ENCODE measurements at places on chromosomes 5 and 9.

DNA sequence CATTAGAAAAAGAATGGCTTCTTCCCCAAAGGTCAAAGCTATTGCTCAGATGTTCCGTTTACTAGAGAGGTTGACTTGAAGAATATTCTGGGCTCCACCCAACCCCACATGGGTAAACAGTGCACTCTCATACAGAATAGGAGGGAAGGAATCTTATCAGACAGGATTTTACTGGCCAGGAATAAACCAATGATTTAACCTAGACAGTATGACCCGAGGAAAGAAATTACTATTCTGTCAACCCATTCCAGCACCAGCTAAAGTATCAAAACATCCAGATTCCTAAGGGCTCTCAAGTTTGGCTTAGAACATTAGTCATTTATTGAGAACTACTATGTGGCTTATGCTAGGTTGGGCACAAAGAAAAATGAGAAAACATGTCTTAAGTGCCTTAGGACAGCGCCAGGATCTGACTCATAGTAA, 493.6 kb upstream of the KLF4 start:
- no peak for DNase-seq

GRCh38 chr5:33563983-33564908, 123.5 kb downstream of the TARS1 start:
- DNase-seq: no peak

GRCh38 chr5:143190260-143190810, 213.2 kb downstream of the NR3C1 start:
- no peak for DNase-seq

- DNase-seq: no peak
Observed at GRCh38 chr5:19626211-19626610, 361.8 kb downstream of the CDH18 start.

DNA sequence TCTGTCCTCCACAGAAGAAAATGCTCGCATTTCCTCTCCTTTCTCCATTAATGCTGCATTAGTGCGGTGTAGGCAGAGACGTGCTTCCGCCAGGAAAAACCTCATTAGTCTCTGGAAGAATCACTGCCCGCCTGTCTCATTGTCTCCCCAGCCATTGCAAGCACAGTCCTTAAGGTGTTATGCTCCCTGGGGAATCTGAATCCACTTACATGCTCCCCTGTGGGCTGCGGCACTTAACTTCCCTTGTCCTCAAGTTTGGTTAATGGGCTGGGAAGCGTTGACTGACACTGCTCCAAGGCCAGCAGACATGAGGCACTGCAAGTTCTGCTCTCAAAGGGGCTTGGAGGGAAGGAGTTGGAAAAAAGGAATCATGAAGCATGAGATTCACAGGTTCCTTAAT, 41.6 kb downstream of the TARS1 start:
- DNase-seq: no peak
